Left lung (tissue), 14 donors: ENCODE measurements at places on chromosomes 13 and 19.

GRCh38 chr19:17873786-17874757, 2.3 kb downstream of the SLC5A5 start:
- DNase-seq: peak; percentile 84

DNA sequence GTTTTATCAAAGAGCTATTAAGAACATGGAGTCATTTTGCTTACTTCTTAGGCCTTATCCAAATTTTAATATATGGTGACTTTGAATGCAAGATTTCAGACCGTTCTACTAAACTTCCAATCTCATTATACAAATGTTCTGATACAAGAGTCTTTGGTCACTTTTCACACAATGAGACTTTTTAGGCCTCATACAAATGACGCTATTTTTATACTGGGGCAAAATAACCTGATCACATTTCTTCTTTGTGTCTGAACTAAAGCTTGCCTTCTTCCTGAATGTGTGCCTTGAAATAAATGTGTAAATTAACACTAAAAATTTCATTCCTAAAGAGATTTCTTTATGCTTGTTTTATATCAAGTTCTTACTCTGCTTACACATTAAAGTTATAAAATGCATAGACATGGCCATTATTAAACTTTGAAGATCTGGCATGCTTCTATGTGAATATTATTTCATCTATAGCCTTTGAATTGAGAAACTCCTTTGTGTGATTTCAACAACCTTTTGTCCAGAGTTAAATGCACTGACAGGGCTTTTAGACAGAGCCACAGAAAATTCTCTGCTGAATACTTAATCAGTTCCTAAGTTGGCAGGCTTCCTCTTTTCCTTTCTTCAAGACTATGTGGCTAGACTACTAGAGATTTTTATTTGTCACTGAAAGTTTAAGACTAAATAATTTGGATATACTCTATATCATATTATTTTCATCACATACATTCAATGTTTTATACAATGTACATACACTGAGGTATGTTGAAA, 86.1 kb downstream of the EDNRB start:
- no peak for DNase-seq

DNA sequence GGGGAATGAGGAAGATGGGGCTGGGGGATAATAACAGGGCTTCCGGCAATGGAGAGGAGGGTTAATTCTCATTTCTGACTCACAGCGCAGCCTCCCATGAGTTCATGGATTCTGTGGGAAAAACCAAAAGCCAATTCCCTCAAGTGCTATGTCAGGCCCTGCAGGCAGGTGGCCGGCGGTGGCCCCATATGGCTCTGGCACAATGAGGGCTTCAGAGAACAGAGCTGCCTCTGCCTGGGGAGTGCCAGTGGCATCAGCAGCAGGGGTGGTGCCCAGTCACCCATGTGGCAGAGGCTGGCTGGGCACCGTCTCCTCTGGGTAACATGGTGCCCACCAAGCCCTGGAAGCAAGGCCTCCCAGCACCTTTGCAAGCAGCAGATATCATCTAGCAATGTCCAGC, 69.1 kb downstream of the ALOX5AP start:
- no peak for DNase-seq

GRCh38 chr13:40231311-40231710, 435.1 kb downstream of the FOXO1 start:
- DNase-seq: no peak

DNA sequence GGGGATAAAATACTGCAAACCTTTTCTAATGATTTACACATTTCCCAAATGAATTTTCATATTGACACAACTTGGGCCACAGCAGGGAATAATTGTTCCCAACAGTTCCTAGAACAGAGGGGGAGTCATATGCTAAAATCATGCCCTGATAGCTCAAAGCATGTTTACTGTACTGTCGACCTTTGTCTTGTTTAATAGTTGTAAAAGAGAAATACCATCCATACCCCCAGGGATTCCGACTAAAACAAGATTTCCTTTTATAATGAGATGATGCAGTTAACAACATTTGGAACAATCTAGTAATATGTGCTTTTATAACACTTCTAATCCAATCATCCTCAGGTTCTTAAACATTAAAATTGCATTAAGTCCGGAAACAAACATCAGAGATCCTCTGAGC, 759.7 kb downstream of the OLFM4 start:
- DNase-seq: no peak

GRCh38 chr19:54189145-54189734, at the start of gene MBOAT7:
MBOAT7 (minus strand) TSS chr19:54189580; CDS start chr19:54188508, 1,072 bp downstream.
- DNase-seq: no peak

GRCh38 chr19:49645995-49646394, 4.0 kb downstream of the SCAF1 start:
- DNase-seq: no peak

DNA sequence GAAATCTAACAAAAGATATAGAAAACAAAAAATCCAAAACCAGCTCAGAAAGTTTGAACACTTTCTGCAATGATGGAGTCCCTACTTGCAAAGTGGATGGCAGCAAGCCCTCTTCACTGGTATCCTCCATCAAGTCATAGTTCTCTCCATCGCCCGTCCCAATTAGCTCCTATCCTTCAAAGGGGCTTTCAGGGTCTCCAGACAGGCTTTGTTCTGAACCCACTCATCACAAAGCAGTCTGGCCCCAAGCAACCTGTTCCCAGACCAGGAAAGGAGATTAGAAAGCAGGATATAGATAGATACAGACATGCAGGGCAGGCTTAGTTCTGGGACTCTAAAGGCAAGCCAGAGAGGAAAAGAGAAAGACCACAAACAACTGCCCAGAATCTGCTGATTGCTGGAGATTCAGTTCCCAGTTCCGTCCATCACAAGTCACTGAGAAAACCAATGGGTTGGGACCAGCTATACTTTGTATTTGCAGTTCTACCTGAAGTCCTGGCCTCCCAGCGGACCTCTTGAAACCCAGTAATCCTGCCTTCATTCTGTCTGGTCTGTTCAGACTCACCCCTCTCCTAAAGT, 47.2 kb upstream of the EPHX3 start:
- DNase-seq: no peak

GRCh38 chr19:10222201-10222890, 8.8 kb downstream of the S1PR2 start:
- DNase-seq: no peak

DNA sequence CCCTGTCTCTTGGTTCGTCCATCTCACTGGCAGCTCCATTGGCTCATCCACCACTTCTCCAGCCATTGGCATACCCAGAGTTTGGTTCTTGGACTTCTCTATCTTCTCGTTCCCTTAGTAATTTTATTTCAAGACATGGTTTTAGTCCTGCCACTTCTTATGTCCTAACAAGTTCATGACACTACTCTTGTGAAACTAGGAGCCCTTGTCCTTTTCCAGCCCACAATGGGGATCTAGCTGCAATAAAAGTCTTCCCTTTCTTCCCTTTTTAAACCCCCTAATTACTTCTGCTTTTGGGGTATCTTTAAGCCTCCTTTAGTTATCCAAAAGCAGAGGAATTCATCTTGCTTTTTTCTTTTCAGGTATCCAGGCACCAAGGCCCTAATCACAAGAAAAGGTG, 2.9 kb upstream of the RCBTB2 start:
- DNase-seq: no peak

DNA sequence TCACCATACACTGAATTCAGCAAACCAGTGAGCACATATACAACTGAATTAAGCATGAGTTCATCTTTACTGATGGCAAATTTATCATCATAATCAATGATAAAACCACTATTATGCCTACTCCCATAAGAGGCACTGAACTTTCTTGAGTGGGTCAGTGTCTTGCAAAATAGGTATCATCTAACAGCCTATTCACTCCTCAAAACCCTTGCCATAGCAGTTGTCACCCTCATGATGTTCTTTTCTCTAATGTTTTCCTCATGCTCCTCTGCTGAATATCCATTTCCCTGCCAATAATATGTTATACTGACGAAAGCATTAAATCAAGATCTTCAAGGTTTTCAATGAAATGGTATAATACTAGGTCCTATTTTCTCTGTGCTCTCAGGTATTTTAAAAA, 5.6 kb downstream of the ARGLU1 start:
- DNase-seq: no peak

- no peak for DNase-seq
Measured at GRCh38 chr13:32893176-32893575, 123.0 kb upstream of the KL start.

- no peak for DNase-seq
Measured at GRCh38 chr13:40123962-40124632, 468.6 kb downstream of the COG6 start.

DNA sequence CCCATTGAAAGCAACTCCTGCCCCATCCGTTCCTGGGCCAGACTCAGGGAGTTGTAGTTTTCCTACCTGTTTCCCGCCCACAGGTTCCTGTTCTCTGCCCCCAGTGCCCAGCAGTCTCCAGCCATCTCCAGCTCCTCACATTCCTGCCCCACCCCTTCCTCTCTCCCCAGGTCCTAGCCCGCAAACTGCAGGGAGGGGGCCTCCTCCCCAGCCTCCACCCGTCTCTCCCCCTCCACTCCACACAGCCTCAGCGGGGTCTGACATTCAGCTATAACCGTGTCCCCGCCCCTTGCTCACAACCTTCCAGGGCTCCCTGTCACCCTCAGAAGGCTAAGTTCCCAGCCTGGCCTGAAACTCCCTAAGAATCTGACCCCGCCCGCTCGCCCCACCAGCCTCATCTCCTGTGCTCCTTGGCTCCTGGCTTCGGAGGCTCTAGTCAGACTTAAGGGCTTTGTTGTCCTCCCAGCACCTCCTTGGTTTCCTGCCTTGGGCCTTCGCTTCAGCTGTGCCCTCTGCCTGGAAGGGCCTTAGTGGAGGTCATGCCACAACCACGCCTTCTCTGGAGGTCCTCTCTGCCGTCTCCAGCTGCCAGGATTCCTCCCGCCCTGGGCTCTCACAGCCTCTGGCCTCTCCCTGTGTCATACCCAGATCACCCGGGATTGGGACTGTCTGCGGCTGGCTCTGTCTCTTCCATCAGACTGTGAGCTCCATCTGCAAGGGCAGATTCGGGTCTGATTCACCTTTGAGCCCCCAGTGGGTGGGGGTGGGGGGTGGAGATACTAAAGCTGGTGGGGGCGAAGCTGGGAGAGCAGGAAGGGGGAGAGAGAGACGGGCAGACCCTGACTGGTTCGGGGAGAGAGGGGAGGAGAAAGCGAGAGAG, 5.1 kb upstream of the SPACA6 start:
- no peak for DNase-seq

- DNase-seq: no peak
Measured at GRCh38 chr19:41595890-41596280, 19.9 kb downstream of the CEACAM21 start.

DNA sequence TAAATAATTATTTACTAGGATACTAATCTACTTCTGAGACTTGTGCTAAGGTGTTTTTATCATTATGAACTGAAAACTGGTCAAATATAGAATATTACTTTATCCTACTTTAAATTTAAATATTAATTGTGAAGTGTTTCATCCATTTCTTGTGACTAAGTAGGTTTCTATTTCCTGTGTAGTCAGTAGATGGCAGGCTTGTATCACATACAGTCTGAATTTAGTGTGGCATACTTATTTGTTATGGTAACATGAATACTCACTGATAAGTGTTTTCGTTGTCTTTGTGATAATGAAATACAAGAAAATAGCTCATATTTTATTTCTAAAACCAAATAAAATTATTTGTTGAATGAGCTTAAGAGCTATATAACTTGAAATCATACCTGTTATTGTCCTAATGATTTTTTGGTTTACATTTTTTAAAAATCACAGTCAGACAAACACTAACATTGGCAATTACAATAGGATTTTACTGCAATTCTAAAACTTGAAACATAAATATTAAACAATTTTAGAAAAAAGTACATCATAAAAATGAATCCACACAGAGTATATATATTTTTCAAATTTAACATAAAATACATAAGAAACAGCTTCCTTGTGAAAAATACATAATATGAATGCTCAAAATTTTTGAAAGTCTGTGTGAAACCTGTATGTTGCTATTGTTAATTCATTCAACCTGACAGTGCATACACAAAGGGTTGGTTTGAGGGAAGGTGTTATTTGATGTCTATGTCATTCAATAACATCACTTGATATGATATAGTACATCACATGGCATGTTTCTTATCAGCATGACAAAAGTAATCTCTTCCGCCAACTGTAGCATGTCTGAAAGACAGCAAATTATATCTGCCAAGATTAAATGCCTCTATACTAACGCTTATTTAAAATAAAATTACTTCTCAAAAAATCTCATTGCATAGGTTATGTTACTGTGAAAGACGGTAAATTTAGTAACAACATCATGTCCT, 904.8 kb upstream of the PCDH20 start:
- DNase-seq: peak; percentile 66

DNA sequence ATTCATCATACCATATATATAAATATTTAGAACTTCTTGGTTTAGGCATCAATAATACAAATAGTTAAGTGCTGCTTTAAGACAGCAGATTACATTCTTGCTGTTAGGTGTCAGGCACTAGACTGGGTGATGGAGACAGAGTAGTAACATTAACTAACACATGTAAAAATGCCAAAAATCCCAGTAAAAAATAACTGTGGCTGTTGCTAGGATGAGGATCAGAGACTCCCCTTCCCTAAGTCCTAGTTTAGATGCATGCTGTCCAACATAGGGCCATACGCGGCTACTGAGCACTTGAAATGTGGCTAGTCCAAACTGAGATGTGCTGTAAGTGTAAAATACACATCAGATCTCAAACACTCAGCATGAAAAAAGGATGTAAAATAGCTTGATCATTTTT, 94.7 kb downstream of the CDADC1 start:
- DNase-seq: no peak

- DNase-seq: no peak
Measured at GRCh38 chr13:34857558-34858325, 84.3 kb upstream of the NBEA start.

DNA sequence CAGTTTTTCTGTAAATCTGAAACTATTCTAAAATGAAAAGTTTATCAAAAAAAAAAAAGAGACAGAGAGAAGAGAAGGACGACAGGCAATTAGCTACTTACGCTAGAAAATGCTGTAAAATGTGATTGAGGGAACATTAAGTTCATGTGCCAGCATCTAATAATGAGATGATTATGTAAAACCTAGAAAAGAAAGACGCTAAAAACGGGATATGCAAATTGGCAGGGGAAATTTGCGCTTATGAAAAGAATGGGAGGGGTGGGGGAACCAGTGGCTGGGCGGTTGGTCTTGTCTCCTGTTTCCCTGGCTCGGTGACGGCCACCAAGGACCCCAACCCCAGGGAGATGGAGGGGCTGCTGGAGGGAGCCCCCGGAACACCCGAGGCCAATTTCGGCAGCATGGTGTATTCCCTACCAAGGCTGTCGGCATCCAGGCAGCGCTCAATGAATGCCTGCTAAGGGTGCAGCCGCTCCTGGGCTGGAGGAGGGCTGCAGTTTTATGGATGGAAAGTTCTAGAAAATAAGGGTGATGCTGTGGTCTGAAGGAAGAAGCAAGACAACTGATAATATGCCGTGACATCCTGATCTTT, 34.2 kb downstream of the GNG7 start:
- DNase-seq: no peak
